ENCODE measurements at places on chromosomes 16 and 17.

- DNase-seq: no peak
Observed at GRCh38 chr17:49229805-49230600, 584 bp downstream of the PHOSPHO1 start.

- DNase-seq: no peak
Observed at GRCh38 chr17:6713130-6713917, at the start of gene SLC13A5. Gene SLC13A5, minus strand, starts transcription at chr17:6713369. Its CDS starts 36 bp downstream, at chr17:6713333.

DNA sequence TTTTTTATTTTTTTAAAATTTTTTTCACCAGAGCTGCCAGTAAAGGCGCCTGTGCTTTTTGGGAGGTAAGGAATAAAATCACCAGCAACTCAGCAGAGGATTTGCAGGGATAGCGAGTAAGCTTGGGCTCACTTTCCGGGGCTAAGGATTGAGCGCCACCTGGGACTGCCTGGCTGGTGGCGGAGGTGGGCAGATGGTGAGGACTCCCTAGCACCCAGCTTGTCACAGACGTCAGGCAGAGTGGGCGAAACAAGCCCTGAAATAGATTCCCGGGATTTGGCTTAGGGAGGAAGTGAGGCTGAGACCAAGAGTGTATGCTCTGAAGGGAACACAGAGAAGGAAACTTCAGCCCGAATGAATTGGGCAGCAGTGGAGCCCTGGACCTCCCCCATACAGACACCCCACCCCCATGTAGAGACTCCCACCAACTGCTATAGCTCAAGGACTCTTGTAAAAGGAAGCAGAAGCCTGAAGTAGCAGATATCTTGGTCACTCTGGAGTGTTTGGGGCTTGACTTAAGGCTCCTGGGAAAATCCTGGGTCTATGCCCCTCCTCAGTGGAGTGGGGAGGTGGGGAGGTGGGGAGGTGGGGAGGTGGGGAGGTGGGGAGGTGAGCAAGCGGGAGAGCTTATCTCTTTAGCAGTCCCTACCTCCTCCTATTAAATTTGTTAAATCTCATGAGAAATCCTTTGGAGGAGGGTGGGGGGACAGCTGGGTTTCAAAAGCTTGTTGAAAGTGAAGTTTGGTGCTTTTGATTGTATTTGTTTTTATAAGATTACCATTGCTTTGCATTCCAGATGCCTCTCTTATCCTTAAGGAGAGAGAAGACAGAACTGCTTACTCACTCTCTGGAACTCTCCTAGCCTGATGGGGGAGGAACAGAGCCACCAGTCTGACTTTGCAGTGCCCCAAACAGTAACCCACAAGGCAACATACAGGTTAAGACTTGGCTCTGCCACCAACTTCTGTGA lies 8.2 kb downstream of the ARL4D start:
- no peak for DNase-seq

GRCh38 chr17:44533533-44534246 lies 23.6 kb upstream of the FZD2 start:
- DNase-seq: peak; percentile 77

GRCh38 chr16:14249291-14250032 lies 178.3 kb downstream of the MRTFB start:
- peak; percentile 15 for DNase-seq

DNA sequence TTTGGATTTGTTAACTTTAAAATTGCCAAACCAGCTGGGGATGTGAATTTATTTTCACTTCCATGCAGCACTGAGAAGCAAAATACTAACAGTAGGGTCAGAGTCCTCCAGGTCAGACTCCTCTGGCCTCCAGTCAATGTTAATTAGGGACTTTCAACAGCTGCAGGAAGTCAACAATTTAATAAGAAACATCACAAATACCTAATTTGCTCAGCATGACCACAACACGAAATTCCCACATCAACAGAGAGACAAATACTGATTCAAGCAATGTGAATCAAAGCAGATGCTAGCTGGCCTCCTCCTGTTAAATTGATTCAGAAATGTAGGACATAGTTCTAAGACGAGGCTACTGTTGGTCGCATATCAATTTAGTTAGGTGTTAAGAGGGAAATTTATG lies 111.7 kb downstream of the ABCA8 start:
- DNase-seq: no peak

DNA sequence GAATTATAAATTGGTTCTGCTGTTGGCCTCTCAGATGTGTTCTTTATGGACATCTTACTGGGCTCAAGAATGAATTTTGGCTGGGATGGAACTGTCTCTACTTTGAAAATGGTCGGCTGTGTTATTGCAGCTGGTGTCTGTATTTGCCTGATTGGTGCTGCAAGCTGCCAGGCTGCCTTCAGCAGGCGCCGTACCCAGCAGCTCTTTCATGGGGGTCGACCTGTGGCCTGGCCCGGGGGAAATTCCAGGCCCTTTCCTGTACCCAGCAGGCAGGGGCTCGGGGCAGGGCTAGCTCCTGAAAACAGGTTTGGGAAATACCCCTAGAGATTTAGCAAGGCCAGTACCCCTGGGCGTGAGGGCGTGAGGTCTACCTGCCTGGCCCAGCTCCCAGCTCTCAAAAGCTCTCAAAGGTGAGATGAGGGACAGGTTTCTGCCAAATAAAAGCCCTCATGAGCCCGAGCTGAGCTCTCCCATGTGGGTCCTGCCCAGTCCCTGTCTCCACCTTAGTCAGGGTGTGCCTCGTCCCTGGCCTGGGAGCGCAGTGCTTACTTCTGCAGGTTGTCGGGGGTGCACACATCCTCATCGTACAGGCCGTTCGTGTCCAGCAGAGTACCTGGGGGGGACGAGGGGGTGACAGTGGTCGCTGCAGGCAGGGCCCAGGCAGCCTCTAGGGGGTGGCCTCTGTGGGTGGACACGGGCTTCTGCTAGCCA lies 52.3 kb downstream of the PRMT7 start:
- DNase-seq: no peak

DNA sequence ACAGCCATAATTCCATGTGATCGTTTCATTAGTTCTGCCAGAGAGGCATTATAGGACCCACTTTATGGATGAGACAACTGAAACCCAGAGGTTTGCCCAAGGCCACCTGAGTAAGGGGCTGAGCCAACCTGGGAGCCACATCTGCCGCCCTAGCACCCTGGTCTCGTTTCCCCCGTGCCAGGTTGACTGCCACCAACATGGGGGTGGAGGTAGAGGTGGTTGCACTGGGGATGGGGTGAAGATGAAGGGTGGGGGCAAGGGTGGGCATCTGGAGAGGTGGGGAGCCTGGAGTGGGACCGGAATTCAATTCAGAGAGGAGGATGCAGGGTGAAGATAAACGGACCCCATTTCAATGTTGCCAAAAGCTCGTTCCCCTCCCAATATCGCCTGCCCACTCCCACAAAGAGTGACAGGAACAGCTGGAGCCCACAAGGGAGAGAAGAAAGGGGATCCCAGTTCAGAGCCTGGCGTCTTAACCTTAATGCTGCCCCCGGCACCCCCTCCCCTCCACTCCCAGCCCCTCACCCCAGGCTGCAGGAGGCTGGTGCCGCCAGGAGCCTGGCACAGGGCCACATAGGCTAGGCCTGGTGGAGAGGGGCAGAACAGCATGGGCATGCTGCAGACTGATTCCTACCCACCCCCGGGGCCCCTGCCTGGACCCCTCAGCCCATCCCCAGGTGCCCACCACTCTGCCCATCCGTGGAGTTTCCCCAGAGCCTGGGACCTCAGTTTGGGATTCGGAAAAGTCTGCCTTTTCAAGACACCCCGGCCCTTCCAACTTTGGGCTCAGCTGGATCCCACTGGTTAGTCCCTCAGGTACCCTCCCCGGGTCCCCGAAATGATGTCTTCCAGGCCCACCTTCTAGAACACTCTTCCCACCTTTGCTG lies 29.6 kb downstream of the NGFR start:
- no peak for DNase-seq

DNA sequence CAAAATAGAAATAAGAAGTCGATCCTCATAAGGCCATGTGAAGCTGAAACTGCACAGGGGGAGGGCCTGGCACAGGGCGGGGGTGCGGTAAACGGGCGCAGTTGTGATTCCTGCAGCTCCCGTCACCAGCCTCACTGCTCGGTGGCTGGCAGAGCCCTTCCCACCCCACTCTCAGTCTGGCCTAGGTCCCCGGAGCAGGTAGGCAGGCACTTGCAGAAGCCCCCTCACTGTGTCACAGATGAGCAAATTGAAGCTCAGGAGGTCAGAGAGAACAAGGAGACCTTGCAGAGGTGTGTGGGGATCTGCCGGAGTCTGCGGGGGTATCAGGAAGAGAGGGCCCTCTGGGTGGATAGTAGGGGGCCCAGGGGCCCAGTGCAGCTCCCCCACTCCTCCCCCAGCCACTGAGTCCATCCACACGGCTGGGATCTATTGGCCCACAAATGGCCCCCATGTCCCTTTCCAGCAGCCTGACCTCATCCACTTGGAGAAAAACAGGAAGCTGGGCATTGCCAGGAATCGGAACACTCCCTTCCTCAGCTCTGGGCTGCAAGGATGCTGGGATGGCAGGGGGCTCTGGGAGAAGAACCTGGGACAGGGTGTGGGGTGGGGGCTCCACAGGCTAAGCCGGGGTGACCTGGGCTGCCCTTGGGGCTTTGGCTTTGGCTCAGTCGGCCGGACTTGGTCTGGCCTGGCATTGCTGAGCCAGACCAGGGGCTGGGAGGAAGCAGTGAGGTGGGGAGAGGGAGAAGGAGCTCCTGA lies 21.4 kb upstream of the MAP3K14 start:
- DNase-seq: no peak

- no peak for DNase-seq
Observed at GRCh38 chr17:39960524-39961041, 2.2 kb upstream of the GSDMA start.

DNA sequence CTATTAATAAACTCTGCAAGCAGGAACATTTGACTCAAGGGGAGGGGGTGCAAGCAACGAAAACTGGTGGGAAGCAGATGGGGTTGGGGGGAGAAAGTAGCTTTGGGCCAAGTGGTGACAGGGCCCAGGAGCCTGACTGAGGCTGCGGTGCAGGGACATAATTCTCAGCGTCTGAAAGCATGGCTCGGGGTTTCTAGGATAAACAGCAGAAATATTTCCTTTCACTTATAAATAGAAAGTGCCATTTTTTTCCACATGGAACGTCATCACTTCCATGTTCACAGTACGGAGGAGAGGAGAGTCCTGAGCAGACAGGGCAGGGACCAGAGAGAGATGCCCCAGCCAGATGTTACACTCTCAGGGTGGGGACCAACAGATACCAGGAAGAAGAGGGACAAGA lies 197.1 kb downstream of the ZFHX3 start:
- DNase-seq: no peak

DNA sequence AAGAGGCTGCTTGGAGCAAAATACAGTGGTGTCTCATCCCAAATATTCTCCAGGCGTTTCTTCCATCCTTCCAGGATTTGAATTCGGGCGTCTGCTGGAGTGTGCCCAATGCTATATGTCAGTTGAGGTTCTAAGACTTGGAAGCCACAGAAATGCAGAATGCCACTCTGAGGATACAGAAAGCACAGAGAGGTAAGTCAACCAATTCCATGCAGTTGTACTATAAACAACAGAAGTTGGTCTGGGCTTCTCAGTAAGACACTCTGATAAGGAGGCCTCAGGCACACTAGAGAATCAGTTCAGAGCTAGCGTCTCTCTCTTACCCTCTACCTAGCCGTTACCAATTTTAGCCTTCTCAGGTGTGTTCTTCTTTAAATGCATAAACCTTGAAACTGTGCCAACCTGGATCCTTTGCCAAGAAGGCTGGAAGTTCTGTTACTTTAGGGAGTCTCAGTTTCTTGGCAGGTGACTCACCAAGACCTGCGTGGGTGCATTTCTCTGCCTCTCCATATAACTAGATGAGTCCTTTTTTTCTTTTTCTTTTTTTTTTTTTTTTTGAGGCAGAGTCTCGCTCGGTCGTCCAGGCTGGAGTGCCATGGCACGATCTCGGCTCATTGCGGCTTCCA lies 15.1 kb downstream of the NQO1 start:
- no peak for DNase-seq

GRCh38 chr16:12900599-12901203 lies 697 bp upstream of the SHISA9 start:
- DNase-seq: no peak

GRCh38 chr17:41486809-41487530 lies 2.7 kb downstream of the KRT36 start:
- no peak for DNase-seq

GRCh38 chr16:85448557-85449190 lies 164.4 kb upstream of the GSE1 start:
- DNase-seq: no peak

GRCh38 chr17:74818291-74818938 lies 41.3 kb downstream of the GRIN2C start:
- DNase-seq: no peak

- no peak for DNase-seq
Observed at GRCh38 chr17:77963441-77963840, 4.9 kb downstream of the TNRC6C start.

DNA sequence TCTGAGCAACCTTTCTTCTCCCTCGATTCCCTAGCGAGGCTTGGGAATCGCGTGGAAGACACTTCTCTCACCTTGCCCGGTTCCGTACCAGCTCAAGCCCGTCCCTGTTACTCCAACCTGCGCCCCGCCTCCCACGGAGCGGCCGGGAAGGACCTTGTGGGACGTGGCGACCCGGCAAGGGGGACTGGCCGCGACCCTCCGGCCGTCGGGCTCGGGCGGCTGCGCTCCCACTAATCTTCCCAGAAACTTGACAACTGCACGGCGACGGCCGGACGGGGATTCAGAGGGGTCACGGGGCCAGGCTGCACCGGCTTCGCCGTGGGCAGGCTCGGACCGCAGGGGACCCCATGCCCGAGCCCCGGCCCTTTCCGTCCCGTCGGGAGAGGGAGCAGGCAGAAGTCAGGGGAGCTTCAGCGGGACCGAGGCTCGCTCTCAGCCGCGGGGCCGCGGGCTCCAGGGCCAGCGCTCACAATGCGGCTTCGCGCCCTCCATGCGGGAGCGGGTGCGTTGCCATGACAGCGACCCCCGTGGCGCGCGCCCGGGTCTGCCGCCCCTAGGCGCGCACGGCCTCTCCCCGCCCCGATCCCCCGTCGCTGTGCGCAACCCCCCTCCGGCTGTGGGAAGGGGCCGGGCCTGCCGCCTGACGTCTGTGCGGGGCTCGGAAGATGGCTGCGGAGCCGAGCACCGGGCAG lies at the start of gene SGSM2:
SGSM2 (plus strand) TSS at position 650 of the 692 bp plus-strand sequence. CDS start 188 bp downstream, outside the sequence.
- DNase-seq: peak; percentile 47

GRCh38 chr17:78862073-78863023 lies 21.7 kb upstream of the USP36 start:
- no peak for DNase-seq

GRCh38 chr16:15865742-15866141 lies 8.9 kb upstream of the MYH11 start:
- DNase-seq: no peak

DNA sequence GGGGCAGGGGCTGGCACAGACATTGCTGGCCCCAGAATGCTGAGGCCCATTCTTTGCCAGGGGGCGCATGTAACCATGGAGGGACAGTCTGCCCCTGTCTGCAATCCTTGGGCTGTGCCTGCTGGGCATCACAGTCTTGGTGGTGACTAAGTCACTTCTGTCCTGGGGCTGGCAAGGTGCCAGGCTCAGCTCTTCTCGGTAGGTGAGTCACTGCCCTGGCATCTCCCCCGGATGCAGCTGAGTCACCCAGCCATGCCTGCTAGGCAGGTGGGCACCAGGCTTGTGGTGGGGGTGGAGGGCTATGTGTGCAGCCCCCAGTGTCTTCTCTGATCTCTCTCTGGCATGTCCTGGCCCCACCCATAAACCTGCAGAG lies 5.6 kb downstream of the RARA start:
- DNase-seq: peak; percentile 89

All from stimulated activated CD8-positive, alpha-beta memory T cell treated with anti-CD3 and anti-CD28 coated beads, Interleukin-4, amount 100 ng/mL, for 4 hours (primary cell).